ENCODE measurements at places on chromosomes 12 and 14.
A peak's percentile ranks its signal among the peaks of the same experiment; 100 is the strongest.

GRCh38 chr14:101220921-101221510 lies 317.5 kb upstream of the RTL1 start:
- no peak for DNase-seq

- DNase-seq = no peak
Observed at GRCh38 chr12:51950682-51951198, 759 bp upstream of the ACVR1B start.

DNA sequence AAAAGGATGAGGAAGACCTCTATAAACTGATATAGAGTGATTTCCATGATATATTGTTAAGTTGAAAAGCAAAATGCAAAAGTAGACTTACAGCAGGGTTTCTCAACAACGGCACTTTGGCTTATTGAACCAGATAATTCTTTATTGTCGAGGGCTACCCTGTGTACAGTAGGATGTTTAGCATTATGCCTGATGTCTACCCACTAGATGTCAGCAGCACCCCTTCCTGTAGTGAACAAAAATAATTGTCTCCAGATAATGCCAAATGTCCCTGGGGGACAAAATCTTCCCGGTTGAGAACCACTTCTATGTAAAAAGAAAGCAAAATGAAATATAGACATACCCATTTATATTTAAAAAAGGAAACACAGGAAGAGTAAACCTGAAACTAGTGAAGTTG lies 32.4 kb downstream of the ABCD2 start:
- no peak for DNase-seq

- DNase-seq = no peak
Observed at GRCh38 chr12:75937486-75937885, 94.1 kb downstream of the PHLDA1 start.

GRCh38 chr12:116969615-116970585 lies 59.1 kb downstream of the FBXW8 start:
- no peak for DNase-seq

GRCh38 chr14:50371546-50371945 lies 25.1 kb downstream of the CDKL1 start:
- no peak for DNase-seq

DNA sequence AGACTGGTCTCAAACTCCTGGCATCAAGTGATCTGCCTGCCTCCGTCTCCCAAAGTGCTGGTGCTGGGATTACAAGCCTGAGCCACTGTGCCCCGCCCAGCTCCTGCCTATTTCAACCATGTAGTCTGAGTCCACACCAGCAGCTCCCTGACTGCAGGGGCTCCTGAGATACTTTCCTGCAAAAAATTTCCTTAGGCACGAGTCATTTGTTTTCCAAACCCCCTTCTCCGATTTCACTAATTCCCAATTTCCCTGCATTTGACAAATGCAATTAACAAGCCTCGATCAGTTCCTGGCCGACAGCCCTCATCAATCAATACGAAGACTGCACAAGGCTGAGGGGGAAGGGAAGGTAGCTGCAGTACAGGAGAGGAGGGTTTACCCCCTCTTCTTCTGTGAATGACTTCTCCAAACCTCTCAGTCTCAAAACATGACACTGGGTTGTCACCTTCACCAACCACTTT lies 10.1 kb downstream of the PSMB5 start:
- DNase-seq = no peak

GRCh38 chr12:119369907-119370546 lies 35.5 kb downstream of the CCDC60 start:
- peak; percentile 99 for DNase-seq

- DNase-seq = no peak
Observed at GRCh38 chr12:64646318-64646717, 36.0 kb downstream of the RASSF3 start.

DNA sequence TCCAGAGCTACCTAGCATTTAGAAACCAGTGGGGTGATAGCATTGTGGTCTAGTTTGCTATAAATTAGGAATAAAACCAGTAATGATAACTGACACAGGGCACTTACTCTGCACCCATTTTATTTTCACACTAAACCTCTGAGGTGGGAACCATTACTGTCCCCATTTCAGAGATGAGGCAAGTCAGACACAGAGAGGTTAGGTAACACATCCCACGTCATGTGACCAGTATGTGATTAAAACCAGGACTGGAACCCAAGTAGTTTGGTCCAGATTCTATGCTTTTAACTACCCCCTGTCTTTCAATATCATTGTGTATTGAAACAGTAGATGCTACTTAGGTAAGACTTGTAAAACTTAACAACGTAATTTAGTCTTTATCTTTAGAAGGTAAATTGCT lies 110.2 kb downstream of the PLXNC1 start:
- no peak for DNase-seq

GRCh38 chr14:56118611-56119181 lies 485 bp downstream of the PELI2 start:
- DNase-seq = no peak

DNA sequence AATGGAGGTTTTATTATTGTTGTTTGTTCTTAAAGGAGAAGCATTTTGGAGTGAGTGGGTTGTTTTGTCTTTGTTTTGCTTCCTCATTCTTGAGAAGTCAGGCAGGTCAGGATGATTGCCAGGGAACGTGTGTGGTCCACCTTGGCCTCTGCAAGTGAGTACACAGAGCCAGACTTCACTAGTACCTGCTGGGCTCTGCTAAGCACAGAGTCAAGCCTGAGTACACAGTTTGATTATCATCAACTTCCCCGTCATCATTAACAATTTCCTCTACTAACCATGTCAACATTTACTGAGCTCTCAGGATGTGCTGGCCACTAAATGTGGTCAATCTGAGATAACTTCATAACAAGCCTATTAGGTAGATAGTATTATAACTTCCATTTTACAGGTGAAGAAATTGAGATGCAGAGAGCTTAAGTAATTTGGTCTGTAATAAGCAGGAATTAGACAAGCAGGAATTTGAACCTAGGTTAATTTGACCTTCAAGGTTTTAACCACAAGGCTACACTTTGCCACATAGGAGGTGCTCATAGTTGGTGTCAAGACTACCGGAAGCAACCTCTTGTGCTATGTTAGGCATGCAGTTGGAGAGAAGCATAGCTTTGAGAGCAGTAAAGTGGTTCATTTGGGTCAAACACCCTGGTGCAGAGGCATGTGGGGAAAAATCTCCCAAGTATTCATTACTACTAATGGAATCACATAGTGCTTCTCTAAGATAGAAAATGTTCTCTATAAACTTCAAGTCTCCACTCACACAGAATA lies 178.3 kb downstream of the NUAK1 start:
- peak; percentile 63 for DNase-seq

GRCh38 chr12:111395336-111396187 lies 10.2 kb upstream of the SH2B3 start:
- no peak for DNase-seq

GRCh38 chr12:14253496-14253895 lies 112.0 kb upstream of the ATF7IP start:
- no peak for DNase-seq

- DNase-seq = no peak
Observed at GRCh38 chr14:57822081-57822480, 43.8 kb downstream of the SLC35F4 start.

Measured in DMS79 (cell line).